ENCODE measurements at places on chromosomes 13 and 19.

DNA sequence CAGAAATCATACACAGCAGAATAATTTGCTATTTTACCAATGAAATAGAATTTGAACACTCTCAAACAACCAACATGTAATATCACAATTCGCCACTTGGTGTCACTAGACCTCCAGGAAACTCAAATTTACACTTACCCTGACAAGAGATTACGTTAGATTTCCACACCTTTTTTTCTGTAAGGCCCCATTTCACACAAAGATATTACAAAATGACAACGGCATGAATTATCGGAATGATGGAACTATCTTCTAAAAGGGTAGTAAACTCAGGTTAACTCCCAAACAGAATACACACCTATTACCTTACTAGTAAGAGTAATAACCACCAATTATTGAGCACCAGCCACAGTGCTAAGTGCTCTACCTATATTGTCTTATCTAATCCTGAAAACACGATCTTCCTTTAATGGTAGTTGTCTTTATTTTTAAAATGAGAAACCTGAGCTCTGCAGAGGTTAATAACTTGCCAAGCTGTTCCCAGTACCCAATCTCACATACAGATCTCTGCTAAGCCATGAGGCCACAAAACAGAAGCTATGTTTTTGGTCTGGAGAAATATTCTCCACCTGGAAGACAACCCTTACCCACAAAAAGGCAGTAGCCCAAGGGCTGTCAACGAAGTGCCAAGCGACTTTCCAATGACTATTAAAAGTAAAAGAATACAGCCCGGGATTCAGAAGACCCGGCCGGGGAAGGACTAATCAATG is 152.4 kb downstream of the DCLK1 start:
- DNase-seq, result no peak

DNA sequence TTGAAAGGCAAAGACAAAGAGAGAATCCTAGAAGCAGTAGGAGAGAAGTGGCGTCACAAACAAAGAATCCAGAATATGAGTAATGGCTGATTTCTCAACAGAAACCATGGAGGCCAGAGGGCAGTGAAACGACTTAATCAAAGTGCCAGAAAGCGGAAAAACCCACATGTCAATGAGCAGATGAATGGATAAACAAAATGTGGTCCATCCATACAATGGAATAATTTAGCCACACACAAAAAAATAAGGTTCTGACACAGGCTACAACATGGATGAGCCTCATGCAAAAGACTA is 52.2 kb upstream of the RANBP3 start:
- DNase-seq, result no peak

GRCh38 chr19:44782729-44783128 is 5.0 kb downstream of the CBLC start:
- DNase-seq, result no peak

DNA sequence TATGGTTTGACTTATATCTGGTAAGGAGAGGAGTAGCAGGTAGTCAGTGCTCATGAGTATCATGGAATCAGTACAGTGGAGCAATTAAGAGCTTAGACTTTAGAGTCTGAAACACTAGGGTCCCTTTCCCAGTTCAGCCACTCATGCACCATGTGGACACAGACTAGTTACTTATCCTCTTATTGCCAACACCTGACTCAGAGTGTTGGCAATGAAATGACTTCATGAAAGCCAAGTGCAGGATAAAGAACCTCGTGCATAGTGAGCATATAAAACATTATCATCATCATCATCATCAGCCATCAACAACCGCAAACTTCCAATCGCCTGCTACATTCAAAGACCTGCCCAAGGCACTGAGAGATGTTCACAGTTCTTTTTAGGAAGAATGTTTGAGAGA is 164.2 kb downstream of the FOXO1 start:
- no peak for DNase-seq

DNA sequence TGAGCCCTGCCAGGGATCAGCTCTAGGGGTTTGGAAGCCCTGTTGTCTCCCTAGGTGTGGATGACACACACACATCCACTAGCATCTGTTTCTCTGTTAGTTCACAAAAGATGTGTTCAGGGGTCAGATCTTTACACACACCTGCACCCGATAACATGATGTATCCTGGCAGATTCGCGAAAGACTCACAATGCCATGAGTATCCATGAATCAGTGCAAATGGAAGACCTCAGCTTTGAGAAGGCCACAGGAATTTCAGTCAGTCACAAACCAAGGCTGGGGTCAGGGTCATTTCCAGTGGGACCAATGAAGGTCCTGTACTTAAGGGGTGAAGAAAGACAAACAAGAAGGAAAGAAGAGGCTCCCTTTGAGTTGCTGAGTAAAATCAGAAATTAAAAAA is 898.2 kb downstream of the UQCRFS1 start:
- no peak for DNase-seq

GRCh38 chr19:2636897-2637683 is 65.4 kb downstream of the GNG7 start:
- peak; percentile 68 for DNase-seq

GRCh38 chr19:37506387-37507166 is at the start of gene ZNF793:
ZNF793 (plus strand) TSS chr19:37506939; CDS start chr19:37523440, 16,501 bp downstream.
- peak; percentile 76 for DNase-seq

- DNase-seq, result no peak
Measured at GRCh38 chr19:21133633-21134032, 8.2 kb upstream of the ZNF431 start.

DNA sequence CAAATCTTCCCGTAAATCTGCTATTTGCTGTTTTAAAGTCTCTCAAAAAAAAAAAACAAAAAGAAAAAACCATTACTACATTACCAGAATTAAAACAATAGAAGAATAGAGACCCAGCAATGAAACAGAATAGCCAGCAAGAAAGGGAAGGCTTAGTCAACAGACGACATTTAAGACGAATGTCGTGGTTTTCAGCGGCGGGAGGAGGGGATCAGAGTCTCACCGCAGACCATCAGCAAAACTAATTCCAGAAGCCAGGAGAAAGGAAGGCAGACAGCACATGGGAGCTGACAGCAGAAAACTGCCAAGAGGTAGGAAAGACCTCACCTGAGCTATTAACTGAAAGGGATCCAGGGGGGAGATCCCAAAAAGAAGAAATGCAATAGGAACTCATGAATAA is 128.9 kb downstream of the RNF17 start:
- DNase-seq, result no peak

DNA sequence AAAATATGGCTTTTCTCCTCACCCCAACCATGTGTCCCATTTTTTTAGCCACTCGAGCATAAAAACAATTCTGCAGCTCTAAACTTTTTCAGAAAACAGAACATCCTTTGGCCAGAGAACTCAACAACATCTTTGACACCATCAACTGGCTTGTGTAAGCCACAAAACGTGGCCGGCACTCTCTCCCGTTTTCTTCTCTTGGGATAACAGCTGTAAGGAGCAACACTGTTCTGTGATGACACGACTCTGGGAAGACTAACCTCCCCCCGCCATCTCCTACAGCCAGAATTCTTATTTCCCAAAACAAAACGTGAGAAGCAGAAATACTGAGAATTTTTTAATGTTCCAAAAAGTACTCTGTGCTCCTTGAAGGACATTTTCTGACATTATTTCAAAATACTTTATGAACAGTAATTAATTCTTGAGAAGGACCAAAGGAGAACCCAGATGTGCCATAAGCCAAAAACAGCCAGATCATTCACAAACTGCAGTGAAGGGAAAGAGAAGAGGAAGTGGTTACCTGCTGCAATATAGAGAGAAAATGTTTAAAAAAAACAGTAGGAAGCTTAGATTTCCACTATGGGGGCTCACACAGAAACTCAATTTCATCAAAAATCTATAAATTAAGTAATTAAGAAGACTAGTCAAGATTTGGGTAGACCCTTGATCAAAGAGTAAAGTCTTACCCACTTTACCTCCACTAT is 25.8 kb downstream of the COL4A1 start:
- DNase-seq, result no peak

GRCh38 chr19:46954502-46954992 is 65.1 kb upstream of the NPAS1 start:
- peak; percentile 36 for DNase-seq

GRCh38 chr19:58007285-58007684 is 4.7 kb upstream of the ZNF606 start:
- no peak for DNase-seq

- DNase-seq, result no peak
Measured at GRCh38 chr13:30415430-30416030, 6.8 kb upstream of the UBE2L5 start.

DNA sequence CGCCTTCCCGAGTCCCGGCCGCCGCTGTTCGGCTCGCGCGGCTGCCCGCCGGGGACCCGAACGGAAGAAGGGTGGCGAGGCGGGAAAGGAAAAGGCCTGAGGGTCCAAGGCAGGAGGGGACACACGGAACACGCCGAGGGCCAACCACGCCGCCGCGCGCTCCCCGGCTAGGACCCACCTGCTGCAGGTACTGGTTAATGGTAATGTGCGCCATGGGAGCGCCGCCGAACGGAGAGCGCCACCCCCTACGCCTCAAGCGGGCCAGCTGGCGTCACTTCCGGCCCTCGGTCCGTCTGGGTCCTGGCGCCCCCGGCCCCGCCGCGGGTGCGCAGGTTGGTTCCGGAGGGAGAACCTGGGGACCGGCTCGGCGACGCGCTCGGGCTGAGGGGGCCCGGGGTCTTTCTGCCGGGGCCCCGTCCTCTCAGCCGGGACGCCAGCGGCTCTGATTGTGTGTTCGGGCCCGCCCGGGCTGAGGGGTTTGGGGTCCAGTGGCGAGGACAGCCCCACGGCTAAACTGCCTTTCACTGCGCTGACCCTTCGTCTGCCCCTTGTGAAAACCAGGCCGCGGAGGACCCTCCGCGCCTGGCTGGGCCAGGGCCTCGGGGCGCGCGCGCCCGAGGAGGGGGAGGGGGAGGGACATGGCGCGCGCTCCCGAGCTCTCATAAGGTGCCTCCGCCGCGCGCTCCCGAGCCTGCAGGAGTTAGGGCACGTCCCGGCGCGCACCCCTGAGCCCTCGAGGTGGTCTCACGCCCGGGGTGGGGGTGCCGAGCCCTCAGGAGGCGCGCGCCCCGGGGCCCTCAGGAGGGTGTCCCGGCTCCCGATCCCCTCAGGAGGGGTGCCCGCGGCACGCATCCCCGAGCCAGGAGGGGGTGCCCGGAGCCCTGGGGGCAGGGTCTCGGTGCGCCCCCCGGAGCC is at the start of gene PCID2:
PCID2 (minus strand) TSS at position 249 of the 915 bp plus-strand sequence; CDS start at position 214, 35 bp downstream.
- peak; percentile 91 for DNase-seq

GRCh38 chr13:97338571-97338970 is 95.4 kb upstream of the RAP2A start:
- DNase-seq, result no peak

- no peak for DNase-seq
Measured at GRCh38 chr13:106276876-106277275, 258.6 kb downstream of the EFNB2 start.

DNA sequence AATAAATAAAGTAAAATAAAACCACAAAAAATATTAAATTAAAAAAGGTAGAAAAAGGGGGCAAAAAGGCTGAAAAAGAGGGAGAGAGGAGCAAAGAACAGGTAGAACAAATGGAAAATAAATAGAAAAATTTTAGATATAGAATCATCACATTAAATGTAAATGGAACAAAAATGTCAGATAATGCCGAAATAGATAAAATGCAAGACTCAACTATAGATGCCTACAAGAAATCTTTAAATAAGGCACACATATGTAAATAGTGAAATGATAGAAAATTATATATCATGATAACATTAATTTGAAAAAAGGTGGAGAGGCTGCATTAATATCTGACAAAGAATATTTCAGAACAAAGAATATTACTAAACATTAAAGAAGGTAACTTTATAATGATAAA is 477.1 kb upstream of the SPRY2 start:
- DNase-seq, result no peak

- no peak for DNase-seq
Measured at GRCh38 chr19:35816846-35817245, 4.2 kb upstream of the PRODH2 start.

DNA sequence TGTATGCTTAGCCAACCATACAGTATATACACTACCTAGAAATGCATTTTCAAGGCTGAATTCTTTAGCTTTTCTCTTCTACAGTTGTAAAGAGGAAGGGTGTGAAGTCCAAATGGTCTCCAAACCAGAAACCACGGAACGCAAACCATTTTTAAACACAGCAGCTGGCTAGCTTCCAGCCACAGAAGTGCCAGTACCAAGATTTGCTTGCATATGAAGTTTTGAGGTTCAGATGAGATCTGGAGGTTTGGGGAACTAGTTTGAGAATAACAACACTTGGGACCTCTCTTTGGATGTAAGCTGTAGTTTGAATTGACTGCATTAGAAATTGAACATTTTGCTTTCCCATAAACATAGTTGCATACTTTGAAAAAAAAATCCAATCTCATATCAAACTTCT is 1243.5 kb downstream of the EFNB2 start:
- no peak for DNase-seq

- no peak for DNase-seq
Measured at GRCh38 chr13:93244918-93245280, 18.3 kb downstream of the GPC6 start.

GRCh38 chr19:10158485-10158884 is 36.3 kb downstream of the DNMT1 start:
- no peak for DNase-seq

DNA sequence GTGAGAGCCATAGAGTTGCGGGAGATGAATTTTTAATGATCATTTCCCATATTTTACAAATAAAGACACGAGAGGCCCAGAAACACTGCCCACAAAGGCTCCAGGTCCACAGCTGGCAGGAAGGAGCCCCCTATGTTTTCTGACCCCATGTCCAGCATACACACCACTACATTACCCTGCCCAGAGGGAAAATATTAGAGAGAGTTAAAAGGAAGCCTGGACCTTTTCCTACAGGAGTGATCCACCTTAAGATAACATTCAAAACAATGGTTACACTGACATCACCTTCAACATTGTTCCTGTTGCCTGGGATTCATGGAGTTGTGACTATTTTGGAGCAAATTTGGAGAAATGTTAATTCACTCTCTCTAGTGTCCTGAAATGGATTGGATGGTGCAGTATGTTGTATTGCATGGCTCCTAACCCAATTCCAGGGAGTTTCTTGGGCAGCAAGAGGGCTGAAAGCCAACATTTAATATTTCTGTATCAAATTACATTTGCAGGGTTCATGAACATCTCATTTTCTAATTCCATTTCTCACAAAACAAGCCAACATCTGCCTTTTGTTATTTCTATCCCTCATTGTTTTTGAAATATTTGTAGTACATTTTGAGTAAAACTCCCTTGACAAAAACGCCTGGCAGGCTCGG is 172.5 kb downstream of the DLEU7 start:
- no peak for DNase-seq

GRCh38 chr19:13057147-13057572 is 45.5 kb downstream of the LYL1 start:
- DNase-seq, result no peak

GRCh38 chr13:41365631-41366030 is 54.6 kb downstream of the NAA16 start:
- DNase-seq, result no peak
